ENCODE measurements at places on chromosomes 13 and 19.
A peak's percentile ranks its signal among the peaks of the same experiment; 100 is the strongest.

DNA sequence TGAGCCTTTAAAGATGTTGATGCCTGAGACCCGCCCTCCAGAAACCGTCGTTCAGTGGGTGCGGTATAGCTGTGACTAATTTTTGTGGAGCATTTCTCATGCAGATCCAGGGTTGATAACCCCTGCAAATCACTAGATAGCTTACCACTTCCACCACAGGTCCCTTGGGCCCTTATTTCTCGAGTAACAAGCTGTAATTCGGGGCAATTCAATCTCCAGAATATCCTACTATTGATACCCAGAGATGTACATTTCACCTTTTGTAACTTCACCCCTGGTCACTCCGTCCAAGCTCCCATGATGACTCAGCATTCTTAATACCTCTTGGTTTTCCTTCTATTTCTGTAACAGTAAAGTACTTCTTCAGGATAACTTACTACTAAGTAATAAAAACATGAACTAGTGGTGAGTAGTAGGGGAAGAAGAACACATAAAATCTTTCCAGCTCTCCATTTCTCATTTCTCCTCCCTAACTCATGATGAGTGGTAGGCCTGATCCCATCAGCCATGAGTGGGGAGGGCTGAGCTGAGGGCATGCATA, 71.9 kb upstream of the UBL3 start:
- no peak for DNase-seq

GRCh38 chr13:48817166-48817802, 158.4 kb upstream of the FNDC3A start:
- no peak for DNase-seq

- peak; percentile 96 for DNase-seq
Observed at GRCh38 chr19:4811328-4812131, 20.0 kb downstream of the TICAM1 start.

DNA sequence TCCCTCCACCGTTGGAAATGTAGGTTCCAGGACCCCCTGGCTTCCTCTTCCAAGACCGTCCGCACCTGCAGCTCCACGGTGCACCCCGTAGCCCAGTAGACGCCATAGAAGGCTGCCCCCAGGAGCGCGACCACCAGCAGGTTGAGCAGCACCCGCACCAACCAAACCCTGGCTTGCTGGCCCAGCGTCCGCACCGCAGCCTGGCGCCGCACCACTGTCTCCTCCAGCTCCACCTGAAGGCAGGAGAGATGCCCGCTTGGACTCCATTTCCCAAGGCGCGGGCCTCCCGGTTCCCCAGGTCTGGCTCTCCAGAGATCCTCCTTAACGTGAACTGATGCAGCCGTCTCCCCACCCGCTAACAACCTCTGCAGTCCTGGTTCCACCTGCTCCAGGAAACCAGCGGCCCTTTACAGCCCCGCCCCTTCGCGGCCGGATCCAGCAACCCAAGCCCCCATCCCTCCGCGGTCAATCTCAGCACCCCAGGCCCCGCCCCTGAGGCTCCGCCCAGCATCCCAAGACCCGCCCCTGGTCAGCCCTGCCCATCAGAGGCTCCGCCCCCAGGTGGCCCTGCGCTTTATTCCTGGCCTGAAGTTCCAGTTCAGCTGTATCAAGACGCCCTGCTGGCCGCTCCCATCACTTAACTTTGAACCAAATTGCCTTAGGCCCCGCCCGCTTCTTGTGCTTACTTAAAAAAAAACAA, 5.0 kb upstream of the LENG1 start:
- DNase-seq = peak; percentile 83

- DNase-seq = no peak
Observed at GRCh38 chr13:93996481-93996880, 483.0 kb downstream of the DCT start.

DNA sequence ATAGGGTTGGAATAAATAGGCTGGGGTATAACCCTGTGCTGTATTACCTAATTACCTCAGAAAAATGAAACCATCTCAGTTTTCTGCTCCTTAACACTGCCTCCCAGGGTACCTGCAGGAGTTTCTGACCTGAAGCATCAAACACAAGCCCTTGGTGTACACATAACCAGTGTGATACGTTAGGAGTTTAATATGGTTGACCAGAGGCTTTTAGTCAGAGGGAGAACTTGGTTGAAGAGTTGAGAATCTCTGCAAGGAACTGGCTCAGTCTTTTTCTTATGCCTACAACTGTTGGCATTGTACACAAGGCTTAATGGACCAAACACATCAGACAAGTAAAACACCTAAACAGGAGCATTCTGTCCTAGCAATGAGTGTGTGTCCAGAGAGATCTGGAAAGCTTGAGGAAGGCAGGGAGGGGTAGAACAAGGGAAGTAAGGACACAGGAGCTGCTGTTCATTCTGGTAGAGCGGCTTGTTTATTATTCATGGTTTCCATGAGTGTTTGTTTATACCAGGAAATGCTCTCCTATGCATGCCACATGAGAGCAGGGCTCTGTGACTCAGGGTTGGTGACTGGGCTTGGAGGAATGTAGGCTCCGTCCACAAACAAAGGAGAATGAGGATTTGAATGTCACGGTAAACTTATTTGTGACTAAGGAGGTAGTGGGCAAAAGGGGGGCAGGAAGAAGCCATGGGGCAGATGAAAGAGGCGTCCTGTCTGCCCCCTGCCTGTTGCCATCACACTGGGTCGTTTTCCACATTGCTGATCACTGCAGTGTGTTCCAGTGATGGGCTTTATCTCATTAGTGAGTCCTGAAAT, 11.9 kb upstream of the SPATA13 start:
- DNase-seq = no peak

DNA sequence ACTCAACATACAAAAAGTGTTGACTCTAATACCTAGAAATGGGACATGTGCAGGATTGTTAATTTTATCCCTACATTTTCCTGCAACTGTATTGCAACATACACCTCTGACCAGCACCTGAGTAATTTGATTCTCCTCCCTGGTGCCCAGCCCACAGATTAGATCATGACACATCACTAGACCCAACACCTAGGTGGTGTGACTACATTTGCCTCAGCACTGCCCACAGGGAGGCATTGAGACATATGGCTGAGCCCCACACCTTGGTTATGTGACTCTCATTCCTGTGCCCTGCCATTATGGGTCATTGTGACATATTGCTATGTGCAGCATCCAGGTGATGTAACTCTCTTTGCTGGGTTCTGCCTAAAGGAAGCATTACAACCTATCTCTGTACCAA, 13.2 kb upstream of the ZNF254 start:
- DNase-seq = no peak

GRCh38 chr19:5356428-5356827, 15.8 kb upstream of the PTPRS start:
- no peak for DNase-seq

DNA sequence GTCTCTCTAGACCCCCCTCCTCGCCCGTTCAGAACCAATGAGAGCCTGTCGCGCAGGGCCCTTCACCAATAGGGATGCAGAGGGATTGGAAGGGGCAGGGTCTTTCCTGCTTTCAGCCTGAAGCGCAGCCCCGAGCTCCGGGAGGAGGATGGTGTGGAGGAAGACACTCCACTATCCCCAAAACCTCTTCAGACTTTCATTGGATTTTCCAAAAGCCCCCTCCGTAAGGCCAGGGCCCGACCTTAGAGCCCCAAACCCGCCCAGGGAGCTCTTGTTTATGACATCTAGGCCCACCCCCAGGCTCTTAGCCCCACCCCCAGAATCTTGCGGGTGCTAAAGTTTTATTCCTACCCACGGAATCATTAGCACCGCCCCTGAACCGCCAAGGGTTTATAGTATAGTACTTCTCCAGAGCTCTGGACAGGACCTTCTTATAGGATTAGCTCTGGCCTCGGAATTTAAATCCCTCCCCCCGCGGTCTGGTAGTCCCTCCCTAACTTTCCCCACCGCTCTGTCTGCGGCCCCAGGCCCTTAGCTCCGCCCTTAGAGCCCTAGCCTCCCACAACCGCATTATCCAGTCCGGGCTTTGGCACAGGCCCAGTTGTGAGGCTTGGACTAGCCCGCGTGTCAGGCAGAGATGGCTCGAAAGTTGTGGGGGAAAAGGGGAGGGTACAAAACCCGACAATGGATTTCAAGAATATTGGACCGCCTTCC, 6.6 kb upstream of the EML2 start:
- peak; percentile 84 for DNase-seq

DNA sequence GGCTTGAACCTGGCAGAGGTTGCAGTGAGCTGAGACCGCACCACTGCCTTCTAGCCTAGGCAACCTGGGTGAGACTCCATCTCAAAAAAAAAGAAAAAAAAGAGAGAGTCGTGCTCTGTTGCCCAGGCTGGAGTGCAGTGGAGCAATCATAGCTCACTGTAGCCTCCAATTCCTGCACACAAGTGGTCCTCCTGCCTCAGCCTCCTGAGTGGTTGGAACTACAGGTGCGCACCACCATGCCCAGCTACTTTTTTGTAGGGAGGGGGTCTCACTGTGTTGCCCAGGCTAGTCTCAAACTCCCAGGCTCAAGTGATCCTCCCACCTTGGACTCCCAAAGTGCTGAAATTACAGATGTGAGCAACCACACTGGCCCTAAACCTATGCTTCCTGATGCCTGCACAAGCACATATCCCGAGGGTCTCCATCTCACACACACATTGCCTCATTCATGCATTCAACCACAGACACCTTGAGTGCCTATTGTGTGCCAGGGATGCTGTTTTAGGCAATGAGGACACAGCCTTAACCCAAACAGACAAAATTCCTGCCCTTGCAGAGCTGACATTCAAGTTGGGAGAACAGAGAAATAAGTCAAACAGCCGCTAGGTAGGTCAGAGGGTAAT, 2.2 kb downstream of the ANGPTL6 start:
- no peak for DNase-seq

GRCh38 chr13:31029102-31029501, 96.6 kb downstream of the TEX26 start:
- DNase-seq = no peak

DNA sequence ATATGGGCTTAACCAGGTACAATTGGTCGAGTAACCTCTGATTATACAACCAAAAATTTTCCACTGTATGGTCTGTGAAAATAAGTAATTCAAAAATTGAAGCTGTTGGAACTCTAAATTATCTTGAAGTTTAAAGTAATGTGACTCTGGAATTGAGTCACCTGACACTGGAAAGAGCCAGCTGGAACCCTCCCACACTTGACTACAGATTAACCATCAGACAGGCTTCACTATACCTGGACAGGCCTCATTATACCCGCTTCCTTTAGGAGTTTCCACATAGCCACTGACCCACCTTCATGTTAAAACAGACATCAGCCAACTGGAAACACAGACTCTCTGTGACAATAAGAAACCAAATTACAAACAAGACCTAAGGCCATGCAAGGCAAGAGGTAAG, 1.3 kb downstream of the ZNF433 start:
- DNase-seq = no peak

GRCh38 chr13:20426766-20427448, 98.8 kb downstream of the CRYL1 start:
- no peak for DNase-seq

DNA sequence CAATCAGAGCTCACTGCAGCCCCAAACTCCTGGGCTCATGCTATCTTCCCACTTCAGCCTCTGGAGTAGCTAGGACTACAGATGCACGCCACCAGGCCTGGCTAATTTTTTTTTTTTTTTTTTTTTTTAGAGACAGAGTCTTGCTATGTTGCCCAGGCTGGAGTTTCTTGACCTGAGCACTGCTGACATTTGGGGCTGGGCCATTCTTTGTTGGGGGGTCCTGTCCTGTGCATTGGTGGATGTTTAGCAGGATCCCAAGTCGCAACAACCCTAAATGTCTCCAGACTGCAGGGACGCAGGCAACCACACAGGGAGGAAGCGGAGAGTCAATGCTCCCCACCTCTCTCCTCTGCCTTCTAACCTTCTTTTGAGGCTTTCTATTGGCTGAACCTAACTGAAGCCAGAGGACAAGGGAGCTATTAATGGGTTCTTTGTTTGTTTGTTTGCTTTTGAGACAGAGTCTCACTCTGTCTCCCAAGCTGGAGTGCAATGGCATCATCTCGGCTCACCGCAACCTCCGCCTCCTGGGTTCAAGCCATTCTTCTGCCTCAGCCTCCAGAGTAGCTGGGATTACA, 58.3 kb upstream of the ADGRE5 start:
- DNase-seq = no peak

DNA sequence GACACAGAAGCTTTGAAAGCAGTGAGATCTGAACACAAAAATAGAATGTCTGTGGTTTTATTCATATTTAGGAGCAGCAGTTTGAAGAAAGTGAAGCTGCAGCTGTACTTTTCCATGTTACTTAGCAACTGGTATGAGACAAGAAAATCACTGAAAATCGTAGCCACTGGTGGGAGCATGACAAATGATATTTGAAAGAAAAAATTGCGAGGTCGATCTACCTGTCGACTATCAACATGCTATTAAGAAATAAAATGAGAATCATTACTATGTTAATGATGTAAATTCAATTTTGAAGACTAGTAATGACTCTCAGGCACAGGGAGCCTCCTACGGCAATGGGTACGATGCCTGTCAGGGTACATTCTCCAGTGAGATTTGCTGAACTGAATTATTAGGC, 436.4 kb downstream of the SLITRK5 start:
- DNase-seq = no peak

- no peak for DNase-seq
Observed at GRCh38 chr13:44868397-44868796, 120.9 kb downstream of the NUFIP1 start.

GRCh38 chr13:112466132-112467058, 90.2 kb downstream of the SPACA7 start:
- DNase-seq = no peak

- DNase-seq = no peak
Observed at GRCh38 chr13:107450931-107451330, 764.4 kb downstream of the LIG4 start.

DNA sequence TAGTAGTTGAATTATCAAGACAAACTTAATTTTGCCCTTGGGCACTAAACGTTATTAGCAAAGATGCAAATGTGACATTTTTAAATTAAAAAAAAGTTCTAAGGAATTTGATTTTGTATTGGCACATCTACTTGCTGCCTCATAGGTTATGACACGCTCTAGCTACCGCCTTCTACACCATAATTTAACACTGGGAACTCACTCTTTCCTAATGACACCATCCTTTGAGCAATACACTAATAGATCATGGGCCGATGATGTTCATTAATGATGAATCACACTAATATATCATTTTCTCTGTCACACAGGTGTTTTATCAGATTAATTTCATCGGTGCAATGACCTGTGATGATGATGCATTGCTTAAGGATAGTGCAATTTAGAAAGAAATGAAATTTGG, 528.8 kb upstream of the PCDH9 start:
- DNase-seq = no peak

- no peak for DNase-seq
Observed at GRCh38 chr13:29525757-29526156, 69.7 kb downstream of the SLC7A1 start.

GRCh38 chr13:113417836-113418721, 35.2 kb downstream of the ADPRHL1 start:
- DNase-seq = no peak
